Stimulated activated CD4-positive, alpha-beta T cell treated with anti-CD3 and anti-CD28 coated beads, Interleukin-2, amount 100 ng/mL, for 48 hours (primary cell): ENCODE measurements at places on chromosomes 2 and 18.

GRCh38 chr2:98372579-98372978, 26.3 kb downstream of the CNGA3 start:
- no peak for DNase-seq

DNA sequence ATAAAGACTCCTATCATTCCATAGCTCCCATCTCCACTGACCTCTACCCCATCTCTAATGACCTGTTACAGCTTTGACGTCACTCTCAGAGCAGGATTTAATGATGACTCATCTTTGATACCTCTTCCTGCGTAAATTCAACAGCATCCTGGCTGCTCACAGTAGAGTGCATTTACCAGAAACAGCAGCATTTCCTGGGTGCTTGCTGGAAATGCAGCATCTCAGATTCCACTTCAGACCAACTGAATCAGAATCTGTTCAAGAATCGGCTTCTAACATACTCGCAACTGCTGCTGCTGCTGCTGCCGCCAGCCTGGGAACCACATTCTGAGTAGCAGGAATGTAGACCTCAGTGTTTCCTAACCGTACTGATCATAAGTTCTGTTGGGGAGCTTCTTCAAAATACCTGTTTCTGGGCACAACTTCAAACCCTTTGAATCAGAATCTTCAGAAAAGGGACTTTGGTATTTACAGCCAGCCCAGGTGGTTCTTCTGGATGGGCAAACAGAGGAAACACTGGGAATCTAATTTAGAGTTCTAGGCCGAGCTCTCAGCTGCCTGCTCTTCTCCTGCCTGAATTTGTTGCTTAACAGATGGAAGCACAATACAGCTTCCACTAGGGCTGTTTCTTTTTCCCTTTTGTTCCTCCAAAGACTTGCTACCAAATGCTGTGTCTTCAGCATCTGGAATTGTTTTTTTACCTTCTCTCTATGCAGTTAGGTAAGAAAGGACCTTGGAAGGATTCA, 241.4 kb downstream of the NCKAP5 start:
- DNase-seq: no peak

DNA sequence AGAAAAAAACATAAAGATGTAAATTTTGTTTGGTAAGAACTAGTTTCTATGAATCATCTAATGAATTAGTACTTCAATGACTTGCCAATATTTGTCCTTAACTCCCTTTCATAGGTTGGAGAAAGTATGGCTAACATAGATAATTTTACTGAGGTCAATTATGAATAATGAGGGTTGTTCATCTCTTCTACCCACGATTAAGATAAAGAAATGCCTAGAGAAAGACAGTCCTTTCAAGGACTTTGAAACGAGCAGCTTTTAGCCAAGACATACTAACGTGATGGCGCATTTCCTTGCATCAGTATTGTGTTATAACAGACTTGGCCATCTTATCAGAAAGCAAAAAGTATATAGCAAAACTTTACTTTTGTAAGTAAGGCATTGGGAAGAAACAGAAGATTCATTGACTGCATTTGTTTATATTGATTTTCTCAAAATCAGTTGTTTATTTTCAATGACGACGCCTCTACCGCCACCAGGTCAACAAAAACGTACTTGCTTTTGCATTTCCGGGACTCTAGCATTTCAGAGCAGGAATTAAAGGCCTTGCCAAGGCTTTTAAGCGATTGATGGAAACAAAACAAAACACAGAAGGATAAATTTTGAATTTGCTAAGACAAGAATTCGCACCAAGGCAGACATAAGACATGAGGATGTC, 961 bp downstream of the RBM43 start:
- DNase-seq: no peak

- DNase-seq: no peak
These were observed 66.8 kb downstream of the NRP2 start for GRCh38 chr2:205749078-205749477.

DNA sequence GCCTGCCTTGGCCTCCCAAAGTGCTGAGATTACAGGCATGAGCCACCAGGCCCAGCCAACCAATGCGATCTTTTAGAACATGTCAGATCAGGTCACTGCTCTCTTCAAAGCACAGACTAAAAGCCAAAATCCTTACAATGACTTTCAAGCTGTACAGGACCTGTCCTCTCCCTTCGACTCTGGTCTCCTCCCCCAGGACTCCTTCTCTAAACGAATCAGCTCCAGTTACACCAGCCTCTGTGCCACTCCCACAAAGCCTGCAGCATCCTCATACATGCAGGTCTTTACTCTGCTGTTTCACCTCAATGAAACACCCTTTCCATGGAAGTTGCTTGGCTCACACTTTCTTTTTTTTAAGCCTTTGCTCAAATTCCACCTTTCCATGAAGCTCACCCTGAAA, 436.0 kb downstream of the METTL4 start:
- no peak for DNase-seq

DNA sequence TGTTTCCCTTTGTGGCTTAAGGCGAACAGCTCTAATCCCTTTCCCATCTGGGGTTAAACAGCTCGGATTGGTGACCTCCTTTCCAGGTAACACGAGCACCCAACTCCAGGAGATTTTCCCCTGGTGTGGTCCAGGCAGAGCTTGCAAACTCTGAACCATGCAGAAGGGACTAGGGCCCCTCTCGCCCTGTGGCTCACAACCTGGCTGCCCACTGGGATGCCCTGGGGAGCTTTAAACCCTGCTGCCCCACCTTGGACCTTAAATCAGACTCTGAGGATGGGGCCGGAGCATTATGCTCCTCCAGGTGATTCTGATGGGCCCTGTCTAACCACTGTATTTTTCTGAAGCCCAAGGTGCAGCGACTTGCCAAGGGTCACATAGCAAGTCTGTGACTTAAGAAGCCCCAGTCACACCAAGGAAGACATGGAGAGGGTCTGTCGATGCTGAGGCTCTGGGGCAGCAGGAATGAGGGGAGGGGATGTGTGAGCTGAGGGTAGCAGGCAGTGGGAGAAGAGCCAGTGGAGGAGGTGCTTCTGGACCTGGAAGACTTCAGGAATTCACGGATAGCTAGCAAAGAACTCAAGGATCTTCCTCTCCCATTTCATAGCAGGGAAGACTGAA, 5.9 kb downstream of the ARID5A start:
- DNase-seq: no peak

- DNase-seq: no peak
These were observed 30.1 kb downstream of the HRH4 start for GRCh38 chr18:24490539-24490938.

DNA sequence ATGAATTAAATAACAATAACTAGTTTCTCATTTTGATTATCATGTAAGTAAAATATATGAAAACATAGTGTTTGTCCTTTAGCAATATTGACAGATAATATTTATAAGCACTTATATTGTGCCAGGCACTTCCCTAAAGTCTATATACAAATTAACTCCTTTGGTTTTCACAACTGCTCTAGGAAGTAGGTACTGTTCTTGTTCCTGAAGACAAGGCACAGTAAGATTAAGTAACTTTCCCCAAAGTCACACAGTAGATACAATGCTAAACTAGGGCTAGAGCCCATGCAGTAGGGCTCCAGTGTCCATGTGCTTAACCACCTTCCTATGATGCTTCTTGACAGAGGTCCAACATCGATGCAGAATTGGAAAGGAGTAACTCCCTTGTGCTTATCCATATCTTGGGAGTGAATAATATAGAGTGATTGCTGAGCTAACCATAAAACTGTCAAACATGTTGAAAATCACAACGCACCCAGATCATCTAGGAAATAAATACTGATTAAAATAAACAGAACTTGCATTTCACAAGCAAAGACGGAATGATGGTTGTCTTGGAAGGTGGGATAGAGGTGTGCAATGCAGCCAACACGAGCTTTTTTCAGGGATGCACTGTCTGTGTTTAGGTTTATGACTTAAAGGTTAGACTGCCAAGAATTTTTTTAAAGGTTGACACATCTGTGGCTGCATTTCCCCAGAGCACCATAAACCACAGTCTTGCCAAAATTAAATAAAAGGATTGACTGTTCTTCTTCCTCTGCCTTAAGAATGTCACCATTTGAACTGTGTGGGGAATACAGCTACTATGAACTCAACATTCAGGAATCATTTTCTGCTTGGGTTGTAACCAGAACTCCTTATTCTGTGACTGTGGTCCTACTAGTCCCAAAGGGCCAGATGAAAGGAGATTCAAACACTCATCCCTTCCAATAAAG, 80.8 kb downstream of the ANKRD44 start:
- DNase-seq: no peak

- DNase-seq: no peak
These were observed 178.9 kb downstream of the FHOD3 start for GRCh38 chr18:36476433-36476832.

- DNase-seq: no peak
These were observed 7.3 kb upstream of the ASIC4 start for GRCh38 chr2:219506802-219507526.

GRCh38 chr18:33605250-33605649, 27.2 kb downstream of the ASXL3 start:
- no peak for DNase-seq

GRCh38 chr2:12839339-12839738, 122.6 kb downstream of the TRIB2 start:
- no peak for DNase-seq

GRCh38 chr2:30113617-30114293, 33.1 kb upstream of the YPEL5 start:
- DNase-seq: no peak

GRCh38 chr2:102082571-102083392, 59.8 kb upstream of the IL1R1 start:
- peak; percentile 44 for DNase-seq

- no peak for DNase-seq
These were observed 484.4 kb upstream of the REG3G start for GRCh38 chr2:78541088-78541450.

DNA sequence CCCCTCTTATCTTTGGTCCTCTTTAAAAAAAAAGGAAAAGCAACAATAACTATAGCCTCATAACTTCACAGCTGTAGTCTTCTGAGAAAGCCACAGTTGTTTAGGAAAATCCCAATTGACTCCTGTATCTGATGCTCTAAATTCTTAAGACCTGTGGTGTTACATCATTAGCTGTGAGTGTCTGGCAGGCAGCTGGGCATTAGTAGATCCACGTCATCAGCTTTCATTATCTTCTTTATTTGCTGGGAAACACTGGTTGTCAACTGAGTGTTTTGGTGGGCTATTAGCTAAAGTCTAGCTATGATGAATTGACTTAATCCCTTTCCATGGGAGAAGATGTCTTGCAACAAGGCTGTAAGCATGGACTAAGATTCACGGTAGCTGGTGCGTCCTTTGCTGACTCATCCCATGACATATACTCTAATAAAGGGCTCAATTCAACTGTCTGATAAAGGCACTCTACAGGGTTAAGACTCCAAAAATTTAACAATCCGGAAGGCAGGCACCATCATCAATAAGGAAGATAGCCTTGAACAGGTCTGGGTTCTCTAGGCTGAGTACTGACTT, 517.2 kb downstream of the PLCL1 start:
- no peak for DNase-seq

DNA sequence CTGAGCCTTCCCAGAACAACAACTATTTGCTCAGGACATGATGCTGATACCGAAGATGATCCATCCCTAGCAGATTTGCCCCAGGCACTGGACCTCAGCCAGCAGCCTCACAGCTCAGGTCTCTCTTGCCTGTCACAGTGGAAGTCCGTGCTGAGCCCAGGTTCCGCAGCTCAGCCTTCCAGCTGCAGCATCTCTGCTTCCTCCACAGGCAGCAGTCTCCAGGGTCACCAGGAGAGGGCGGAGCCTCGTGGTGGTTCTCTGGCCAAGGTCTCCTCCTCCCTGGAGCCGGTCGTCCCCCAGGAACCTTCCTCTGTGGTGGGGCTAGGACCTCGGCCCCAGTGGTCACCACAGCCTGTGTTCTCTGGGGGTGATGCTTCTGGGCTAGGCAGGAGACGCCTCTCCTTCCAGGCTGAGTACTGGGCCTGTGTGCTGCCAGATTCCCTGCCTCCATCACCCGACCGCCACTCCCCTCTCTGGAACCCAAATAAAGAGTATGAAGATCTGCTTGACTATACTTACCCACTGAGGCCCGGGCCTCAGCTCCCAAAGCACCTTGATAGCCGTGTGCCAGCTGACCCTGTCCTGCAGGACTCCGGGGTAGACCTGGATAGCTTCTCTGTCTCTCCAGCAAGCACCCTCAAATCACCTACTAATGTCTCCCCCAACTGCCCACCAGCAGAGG, 15.4 kb downstream of the CEP68 start:
- no peak for DNase-seq

DNA sequence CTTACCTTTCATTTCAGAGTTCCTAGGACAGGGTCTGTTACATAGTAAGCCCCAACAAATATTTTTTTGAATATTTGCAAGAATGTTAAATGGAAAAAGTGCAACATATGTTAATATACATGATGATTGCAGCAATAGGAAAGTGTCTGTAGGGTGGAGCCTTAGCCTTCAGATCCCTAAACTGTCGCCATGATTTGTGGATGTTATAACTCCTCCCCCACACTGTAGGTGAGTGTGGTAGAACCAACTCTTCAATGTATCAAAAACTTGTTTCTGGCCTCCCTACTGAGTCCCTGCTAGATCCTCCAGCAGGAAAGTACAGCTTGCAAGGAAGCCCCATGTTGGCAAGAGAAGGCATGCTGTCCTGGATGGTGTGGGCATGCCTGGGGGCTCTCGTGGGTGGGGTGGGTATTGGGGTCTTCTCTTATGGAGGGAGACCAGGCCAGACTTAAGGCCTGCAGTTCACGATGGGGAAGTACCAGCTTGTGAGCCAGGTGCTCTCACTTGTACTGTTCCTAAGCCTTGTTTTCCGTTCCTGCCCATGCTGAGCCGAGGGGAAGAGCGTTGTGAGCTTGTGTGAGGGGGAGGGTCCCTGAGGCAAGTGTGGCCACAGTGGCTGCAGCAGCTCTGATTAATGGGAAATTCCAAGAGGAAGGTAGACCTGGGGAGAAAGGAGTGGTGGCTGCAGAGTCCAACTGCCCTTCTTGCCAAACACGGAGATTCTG, 11.4 kb downstream of the FHOD3 start:
- no peak for DNase-seq

- no peak for DNase-seq
These were observed 42.4 kb downstream of the THADA start for GRCh38 chr2:43553341-43553855.

DNA sequence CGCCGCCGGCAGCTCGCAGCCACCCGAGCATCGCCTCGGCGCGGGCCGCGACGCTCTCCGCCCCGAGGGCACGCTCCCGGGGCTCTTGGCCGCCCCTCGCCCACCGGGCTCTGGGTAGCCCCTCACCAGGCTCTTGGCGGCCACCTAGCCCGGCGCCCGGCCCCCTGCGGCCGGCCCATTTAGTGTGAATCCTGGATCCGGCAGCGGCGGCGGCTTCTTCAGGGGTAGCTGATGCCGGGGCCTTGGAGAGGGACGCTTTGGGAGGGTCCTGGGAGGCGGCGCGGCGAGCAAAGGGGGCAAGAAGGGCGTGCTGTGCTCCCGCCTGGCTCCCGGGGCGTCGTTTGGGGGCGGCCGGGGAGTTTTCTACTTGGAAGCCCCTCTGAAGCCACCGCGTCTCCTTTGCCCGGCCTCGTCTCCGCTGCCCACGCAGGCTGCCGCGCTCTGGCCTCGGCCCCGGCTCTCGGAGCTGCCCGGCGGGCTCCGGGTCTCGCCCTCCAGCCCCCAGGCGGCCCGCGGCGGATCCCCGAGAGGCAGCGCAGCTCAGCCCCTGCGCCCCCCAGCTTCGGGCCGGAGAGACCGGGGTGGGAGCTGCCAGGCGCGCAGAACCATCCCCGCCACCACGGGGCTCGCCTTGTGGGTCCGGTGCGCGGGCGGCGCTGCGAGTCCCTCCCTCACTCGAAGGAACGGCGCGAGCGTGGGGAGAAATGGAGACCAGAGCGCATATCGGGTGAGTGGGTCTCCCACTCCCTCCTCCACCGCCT, 509 bp downstream of the PIEZO2 start:
- no peak for DNase-seq

- peak; percentile 55 for DNase-seq
These were observed 51.8 kb downstream of the MTHFD2 start for GRCh38 chr2:74250189-74250631.
